Cardiac muscle cell (in vitro differentiated cells and primary cell): ENCODE measurements at places on chromosomes 11 and 22. TPM values are rescaled to one million over a fixed set of nuclear protein-coding genes. Genes with fewer than 3 reads are reported as not detected.

TTC28 gene
- total RNA-seq = 57.5 and 109 TPM in 2 replicates

TIGD3 gene
- 1.7 and 2.9 TPM in 2 replicates for total RNA-seq

OR8B8 gene
- total RNA-seq = not detected in 2 replicates

SLC22A25 gene
- not detected in 2 replicates for total RNA-seq

SGSM1 gene
- total RNA-seq = 0.25 and 0.39 TPM in 2 replicates

SAA1 gene
- total RNA-seq = 0.70 TPM in 1 of 2 replicates, not detected in the other

C11orf16 gene
- not detected in 2 replicates for total RNA-seq
